ENCODE measurements at places on chromosomes 3 and 15.
A peak's percentile ranks its signal among the peaks of the same experiment; 100 is the strongest.

- no peak for DNase-seq
Measured at GRCh38 chr3:167671878-167672427, 18.2 kb upstream of the WDR49 start.

DNA sequence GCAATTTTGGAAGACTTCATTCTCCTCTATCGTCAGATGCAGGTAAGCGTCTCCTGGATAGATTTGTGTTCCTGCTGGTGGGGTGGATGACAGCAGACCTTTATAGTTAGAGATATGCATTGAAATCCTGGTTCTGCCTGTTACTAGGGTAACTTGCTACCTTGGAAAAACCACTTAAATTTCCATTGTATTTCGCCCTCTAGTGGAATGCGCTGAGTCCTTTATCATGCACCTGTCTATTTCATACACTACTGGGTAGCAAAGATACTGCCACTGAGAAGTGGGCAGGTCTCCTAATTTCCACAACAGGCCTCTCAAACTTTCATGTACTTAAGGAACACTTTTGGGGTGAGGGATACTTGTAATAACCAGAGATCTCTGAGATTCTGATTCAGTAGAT is 209.5 kb upstream of the SUCLG2 start:
- no peak for DNase-seq

DNA sequence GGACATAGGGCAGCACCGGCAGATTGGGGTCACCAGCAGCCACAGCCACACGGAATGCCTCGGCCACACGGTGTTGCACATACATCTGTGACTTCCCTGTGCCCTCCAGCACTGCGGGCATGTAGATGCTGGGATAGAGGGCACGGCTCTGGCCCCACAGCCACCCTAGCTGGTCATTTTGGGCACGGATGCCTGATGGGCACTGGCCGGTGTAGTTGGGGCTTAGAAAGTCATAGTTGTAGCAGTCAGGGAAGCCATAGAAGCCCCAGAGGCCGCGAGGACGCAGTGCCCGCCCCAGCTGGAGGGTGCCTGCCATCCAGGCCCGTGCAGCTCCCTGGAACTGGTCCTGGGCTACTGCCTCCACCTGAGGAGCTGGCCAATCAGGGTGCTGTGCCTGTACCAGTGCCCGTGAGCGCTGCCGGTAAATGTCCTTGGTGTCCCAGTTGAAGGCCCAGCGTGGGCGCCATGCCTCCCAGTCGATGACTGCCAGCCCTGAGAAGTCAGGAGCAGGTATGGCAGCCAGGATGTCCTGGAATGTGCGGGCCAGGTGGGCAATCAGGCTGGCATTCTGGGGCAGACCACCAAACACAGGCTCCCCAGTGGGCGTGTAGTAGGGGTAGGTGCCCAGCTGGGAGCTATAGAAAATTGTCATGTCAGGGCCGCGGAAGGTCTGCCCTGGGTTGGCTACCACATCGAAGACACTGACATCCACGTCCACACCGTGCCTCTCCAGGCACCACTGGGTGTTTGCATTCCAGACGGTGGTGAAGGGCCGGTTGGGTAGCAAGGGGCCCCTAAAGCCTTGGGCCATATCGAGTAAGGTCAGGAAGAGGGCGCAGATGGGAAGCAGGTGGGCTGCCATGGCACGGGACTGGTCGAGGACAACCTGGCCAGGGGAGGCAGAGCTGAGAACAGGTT is 1.0 kb downstream of the HYAL1 start:
- DNase-seq, result no peak

- no peak for DNase-seq
Measured at GRCh38 chr3:118088696-118089095, 946.0 kb downstream of the IGSF11 start.

- peak; percentile 9 for DNase-seq
Measured at GRCh38 chr3:140842984-140843649, 98.5 kb upstream of the SLC25A36 start.

- DNase-seq, result no peak
Measured at GRCh38 chr15:73139041-73139743, 86.9 kb downstream of the NEO1 start.

DNA sequence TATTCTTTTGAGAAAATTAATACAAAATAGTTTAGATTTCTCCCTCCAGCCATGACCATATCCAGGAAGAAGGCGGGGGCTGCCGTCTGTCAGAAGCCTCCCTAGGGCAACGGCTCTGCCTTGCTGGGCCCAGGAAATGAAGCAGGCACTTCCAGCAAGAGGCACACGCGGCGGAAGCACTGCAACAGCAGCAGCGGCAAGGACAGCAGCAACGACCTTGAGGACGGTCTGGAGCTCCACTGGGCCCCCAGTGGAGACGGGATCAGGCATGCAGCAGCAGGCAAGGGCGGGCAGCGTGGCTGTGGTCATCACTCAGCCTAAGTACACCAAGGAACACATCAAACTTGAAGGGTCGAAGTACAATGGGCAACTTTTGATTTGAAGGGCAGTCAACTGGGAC is 61.3 kb upstream of the EPHA6 start:
- no peak for DNase-seq

DNA sequence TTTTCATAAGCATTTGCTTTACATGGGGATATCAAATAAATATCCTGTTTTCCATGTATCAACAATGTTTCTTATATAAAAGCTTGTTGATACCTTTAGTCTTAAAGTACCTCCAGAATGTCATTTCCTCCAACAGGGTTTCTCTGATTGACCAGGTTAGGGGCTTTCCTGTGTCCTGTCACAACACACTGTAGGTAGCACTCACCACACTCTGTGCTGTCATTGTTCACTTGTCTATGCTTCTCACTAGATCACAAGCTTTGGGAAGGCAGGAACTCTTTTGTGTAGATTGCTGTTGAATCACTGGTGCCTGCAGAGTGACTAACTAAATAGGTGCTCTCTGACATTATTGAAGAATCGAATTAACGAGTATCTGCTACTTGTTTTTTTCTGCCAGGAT is 49.8 kb downstream of the USP50 start:
- no peak for DNase-seq

DNA sequence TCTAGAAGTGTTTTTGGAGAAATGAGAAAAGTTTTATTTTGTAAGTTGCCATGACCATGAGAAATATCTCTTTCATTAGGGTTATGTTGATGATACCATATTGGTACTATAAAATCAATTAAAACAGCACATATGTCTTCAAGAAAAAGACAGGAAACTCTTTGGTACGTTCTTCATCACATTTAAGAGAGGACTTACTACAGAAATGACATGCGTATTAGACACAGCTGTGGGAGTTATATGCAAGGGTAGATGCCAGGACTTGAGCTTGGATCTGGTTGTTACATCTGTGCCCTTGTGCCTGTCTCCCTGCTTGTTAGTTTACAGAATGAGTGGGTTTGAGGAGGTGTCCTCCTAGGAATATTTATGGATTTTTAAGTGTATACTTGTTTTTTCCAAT is 103.4 kb upstream of the P2RY1 start:
- DNase-seq, result no peak

DNA sequence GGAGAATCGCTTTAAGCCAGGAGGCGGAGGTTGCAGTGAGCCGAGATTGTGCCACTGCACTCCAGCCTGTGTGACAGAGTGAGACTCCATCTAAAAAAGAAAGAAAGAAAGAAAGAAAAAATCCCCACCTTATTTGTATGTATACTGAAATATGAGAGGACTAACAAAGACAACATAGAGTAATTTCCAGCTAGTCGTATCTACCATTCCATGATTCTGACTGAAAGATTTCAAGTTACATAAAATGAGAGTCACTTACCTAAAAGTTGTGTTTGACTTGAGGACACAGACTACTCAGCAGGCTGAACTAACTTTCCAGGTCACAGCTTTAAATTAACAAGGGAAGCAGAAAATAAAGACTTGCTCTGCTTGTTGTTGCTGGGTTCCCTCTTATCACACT is 18.8 kb upstream of the PRKCI start:
- no peak for DNase-seq

GRCh38 chr3:105798381-105798934 is 70.4 kb downstream of the CBLB start:
- DNase-seq, result peak; percentile 31

GRCh38 chr15:98347001-98347400 is 301.3 kb upstream of the IGF1R start:
- no peak for DNase-seq

- DNase-seq, result no peak
Measured at GRCh38 chr3:120368172-120368571, 19.0 kb upstream of the LRRC58 start.

DNA sequence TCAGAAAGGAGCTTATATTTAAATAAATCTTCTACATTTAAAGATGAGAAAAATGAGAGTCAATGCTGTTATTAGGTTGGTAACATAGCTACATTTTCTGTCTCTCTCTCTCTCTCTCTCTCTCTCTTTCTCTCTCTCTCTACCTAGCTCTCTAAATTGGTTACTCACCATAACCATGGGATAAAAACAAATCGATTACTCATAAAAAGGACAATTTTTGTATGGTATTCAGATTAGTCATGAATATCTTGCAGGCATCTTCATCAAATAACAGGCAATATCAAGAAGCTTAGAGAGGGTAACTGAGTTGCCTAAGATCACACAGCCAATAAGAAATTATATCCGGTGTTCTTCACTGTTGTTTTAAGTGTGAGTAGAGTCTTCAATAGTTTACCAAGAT is 81.8 kb upstream of the ALCAM start:
- DNase-seq, result peak; percentile 8

DNA sequence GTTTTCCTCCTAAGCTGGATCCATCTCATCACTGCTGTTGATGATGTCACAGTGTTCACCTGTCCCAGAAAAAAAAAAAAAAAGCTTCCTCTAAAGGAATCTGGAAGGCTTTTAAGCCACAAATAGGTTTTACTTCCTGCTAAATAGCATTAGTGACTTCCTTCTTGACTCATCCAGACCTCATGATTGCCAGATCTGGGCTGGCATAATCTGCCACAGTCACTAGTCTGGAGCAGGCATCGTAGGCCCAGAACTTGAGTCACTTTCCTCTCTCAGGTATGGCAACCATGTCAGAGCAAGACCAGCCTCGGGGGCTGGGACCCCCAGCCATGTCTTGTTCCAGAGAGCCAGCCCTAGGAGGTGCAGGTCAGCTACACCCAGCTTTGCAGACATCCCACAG is 266.5 kb upstream of the CADM2 start:
- no peak for DNase-seq

- peak; percentile 52 for DNase-seq
Measured at GRCh38 chr3:4712109-4712508, 219.0 kb downstream of the ITPR1 start.

GRCh38 chr3:51997935-51998596 is 2.4 kb upstream of the RPL29 start:
- no peak for DNase-seq

- peak; percentile 44 for DNase-seq
Measured at GRCh38 chr3:87270908-87271700, 5.3 kb downstream of the POU1F1 start.

DNA sequence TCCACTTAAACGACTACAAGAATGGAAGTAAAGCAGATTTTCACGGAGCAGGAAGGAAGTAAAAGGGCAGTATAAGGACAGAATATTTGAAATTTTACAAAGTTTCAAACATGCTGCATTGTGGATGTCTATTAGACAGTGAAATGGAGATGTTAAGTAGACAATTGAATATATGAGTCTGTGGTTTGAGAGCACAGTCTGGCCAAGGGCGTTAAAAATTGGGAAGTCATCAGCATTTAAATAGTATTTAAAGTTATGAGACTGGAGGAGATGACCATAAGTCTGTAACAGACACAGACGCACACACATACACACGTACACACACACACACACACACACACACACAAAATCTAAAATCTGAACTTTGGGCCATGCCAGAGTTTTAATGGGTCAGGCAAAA is 935.9 kb downstream of the EPHA3 start:
- DNase-seq, result no peak

DNA sequence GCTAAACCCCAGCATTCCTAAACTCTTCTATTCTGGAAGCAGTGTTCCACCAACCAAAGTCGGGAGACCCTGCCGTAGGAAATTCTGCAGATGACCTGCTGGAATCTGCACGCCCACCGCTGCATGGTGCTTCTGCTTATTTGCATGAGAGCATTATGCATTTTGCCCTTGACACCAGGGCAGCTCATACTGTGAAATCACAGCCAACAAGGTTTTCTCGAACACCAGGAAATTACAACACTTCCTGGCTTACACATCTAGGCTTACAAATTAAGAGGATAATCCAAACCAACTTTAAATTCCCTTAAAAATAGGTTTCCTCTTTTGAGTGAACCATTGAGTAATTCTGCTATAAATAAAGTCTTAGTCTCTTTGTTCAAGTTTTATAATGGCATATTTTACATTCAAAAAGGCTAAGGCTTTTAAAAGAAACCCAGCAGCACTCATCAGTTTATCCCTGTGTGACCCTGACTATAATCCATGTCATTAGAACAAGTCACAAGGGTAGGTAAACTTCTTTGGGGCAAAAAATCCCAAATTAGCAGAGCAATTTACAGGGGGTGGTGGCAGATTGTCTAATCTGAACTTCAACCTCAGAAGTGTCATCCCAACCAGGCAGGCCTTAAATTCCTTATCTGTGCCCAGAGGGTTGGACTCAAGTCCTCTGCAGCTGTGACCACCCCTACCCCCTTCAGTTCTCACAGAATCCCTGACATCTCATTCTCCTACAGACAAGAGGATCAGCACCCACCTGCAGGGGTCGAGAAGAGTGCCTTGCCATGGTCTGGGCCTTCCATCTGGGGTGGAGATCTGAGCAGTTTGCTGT is 33.5 kb upstream of the RBP1 start:
- DNase-seq, result peak; percentile 87

DNA sequence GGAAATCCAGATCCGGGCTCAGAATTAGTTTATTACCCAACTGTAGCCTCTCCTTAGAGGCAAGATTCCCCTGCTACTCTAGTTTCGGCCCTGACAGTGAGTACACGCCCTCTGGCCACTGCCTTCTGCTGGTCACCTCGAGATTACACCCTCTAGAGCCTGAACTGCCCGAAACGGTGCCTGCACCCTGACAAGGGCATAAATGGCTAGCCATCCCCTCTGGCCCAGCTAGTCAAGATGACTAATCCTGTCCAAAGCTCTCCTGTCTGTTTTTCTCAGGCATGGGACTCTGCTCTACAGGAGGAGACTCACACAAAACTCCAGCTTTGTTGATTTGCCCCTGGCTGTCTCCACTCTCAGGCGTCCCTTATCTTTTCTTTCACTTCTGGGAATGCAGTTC is 150.5 kb upstream of the UBE2E2 start:
- DNase-seq, result no peak

- DNase-seq, result no peak
Measured at GRCh38 chr3:172030181-172030580, 9.2 kb upstream of the FNDC3B start.

DNA sequence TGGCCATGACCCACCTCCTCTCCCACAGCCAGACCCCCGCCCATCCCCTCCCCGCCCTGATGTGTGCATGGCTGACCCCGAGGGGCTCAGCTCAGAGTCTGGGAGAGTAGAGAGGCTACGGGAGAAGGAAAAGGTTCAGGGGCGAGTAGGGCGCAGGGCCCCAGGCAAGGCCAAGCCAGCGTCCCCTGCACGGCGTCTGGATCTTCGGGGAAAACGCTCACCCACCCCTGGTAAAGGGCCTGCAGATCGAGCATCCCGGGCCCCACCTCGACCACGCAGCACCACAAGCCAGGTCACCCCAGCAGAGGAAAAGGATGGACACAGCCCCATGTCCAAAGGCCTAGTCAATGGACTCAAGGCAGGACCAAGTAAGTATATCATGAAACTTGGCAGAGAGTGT is 11.7 kb downstream of the MAP1A start:
- DNase-seq, result no peak
